ENCODE measurements at places on chromosomes 1 and 21.

DNA sequence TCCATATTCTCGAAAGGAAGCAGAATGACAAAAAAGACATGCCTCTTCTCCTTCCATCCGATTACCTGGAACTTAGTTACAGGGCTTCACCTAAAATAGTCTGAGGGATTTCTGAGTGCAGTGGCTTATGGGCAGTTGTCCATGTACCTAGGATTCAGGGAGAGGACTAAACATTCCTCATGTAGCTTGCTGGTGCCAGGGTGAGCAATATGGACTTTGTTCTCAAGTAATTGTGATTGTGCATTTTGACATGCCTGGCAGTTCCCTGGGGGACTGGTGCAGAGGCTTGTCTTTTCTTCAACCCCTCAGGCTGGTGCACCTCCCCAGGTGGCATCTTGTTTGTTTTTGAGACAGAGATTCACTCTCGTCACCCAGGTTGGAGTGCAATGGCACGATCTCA, 6.1 kb upstream of the PSEN2 start:
- no peak for DNase-seq

GRCh38 chr1:230861970-230862595, 6.2 kb downstream of the C1orf198 start:
- DNase-seq = no peak

DNA sequence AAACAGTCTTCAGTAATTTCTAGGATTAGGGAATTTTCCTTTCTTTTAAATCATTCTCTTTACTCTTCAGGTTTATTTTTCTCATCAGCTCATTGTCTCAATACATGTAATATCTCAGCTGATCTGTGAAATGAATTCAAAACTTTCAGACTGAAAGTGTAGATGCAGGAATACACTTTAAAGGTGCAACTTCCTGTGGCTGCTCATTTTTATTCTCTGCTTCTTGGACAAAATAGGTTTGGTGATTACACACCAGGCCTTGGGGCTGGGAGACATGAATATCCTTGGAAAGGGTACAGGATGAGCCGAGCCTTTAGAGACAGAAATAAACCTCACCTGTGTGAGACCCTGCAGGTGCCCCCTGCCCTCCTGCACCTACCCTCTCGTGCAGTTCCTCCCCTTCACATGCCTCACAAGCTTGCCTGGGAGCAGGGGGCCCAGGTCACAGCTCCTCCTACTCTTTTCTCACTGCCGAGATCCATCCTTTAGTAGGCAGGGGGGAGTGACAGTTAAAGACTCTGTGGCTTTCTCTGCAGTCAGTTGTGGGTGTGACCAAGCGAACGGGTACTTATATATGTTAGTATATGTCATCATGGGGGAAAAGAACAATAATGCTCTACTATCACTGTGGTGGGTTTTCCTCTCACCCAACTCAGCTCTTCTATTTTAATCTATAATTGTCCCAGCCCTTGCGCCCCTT, 23.6 kb downstream of the XCL2 start:
- DNase-seq = no peak

- no peak for DNase-seq
Observed at GRCh38 chr1:205917466-205918238, 25.6 kb downstream of the SLC26A9 start.

DNA sequence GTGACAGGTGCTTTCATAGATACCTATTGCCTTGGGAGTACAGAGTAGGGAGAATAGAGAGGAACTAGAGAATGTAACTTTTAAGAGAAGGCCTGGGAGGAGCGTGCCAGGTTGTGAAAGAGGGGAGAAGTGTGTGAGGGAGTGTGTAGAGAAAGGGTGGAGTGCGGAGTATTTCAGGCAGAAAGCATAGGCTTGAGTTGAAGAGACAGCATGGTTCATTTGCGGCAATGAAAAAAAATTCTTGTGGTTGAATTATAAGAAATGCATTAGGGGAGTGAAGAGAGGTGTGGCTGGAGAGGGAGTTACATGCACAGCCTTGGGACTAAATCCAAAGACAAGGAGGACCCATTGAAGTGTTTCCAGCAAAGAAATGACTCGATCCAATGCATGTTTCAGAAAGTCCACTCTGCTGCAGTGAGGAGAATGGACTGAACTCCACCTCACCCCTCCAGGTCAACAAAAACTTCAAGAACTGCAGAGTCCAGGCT, 81.7 kb upstream of the ADAM30 start:
- no peak for DNase-seq

DNA sequence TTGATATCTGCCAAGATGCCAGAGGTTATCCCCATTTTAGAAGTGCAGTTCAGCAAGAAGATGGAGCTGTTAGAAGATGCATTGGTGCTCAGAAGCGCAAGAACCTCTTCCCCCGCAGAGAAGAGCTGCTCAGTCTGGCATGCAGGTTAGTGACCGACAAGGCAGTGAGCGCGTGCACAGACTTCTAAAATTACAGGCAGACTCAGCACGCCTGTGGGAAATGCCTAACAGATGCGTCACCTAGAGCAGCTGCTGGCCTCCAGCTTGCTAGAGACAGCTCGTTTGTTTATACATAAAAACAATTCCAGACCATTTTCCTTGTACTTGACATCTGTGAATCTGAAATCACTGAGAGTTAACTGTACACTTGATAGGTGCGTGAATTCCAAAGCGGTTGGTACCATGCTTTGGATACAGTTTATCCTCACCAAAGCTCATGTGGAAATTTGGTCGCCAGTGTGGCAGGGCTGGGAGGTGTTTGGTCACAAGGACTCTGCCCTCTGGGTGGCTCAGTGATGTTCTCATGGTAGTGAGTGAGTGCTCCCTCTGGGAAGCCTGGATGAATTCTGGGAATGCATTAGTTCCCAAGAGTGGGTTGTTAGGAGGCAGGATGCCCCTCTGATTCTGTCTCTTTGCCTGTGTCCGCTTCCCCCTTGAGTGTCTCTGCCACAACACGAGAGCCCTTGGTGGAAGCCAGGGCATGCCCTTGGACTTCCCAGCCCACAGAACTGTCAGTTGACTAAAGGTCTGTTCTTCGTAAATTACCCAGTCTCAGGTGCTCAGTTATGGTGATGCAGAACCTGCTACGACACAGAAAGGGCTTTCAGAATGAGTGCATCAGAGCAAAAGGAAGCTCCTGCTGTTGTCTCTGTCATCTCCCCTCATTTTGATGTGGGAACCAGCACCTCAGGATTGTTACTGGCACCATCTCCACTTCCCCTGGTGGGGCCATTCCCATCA, 24.4 kb downstream of the SNAP47 start:
- no peak for DNase-seq

DNA sequence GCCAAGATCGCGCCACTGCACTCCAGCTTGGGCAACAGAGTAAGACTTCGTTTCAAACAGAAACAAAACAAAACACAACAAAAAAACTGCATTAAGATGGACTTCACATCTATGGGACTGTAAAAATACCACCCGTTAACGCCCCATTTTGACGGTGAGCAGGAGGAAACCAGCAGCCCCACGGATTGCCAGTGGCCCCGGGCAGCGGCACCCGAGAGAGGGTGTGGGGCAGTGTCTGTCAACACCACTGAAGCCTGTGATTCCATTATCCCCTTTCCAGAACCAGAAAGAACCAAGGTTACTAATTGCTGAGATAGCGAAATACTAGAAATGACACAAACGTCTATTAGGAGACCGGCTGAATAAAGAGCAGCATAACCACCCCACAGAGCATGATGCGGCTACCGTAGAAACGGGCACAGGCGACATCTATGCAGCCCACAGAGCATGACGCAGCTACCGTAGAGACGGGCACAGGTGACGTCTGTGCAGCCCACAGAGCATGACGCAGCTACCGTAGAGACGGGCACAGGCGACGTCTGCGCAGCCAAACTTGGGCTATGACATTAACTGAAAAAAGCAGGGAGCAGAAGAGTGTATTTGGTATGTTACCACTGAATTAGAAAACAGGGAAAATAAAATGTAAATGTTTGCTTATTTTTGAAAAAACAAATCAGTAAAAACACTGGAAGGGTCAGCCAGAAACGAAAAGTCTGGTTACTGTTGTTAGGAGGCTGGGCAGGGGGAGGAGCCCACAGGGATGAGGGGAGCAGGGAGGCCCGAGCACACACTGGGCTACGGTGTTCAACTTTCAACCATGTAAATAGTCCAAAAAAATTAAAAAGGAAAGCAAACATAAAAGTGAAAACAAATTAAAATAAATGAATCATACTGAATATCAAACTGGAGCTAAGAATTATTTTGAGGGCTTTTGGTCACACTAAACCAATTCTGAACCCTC, 96.5 kb downstream of the NPHP4 start:
- no peak for DNase-seq

GRCh38 chr1:82323144-82323841, 522.6 kb downstream of the ADGRL2 start:
- DNase-seq = no peak

DNA sequence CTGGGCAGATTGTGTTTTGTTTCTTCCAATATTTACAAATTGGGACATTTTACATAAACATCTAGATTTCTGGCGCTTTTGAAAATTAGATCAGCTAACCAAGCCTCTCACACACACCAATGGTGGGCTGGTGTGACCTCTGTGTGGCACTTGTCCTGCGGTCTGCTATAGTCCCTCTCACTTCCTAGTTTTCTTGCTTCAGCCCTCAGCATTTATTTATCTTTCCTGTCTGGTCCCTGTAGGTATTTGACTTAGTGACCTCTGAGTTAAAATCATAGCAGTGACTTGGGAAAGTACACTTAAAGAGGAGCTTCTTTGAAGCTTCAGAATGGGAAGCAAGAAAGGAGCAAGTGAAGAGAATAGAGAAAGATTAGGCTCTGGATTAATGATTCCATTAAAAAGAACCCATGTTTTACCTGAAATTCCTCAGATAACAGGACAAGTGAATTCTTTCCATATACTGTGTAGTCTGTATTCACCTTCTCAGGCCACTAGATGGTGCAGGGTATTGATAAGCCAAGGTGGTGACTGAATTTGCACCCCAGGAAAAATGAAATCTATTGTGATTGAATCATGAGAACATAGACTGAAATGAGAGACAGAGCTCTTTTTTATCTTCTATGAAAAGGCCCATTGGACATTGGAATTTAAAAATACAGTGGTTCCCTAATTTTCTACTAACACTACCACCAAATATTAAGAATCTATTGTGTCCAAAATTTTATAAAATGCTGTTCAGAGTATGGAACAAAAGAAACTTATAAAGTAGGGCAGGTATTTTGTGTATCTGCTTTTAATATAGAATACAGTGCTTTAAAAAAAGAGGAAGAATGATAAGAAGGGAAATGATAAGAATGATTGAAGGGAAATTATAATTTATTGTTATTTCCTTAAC, 7.1 kb upstream of the DIPK1A start:
- no peak for DNase-seq

DNA sequence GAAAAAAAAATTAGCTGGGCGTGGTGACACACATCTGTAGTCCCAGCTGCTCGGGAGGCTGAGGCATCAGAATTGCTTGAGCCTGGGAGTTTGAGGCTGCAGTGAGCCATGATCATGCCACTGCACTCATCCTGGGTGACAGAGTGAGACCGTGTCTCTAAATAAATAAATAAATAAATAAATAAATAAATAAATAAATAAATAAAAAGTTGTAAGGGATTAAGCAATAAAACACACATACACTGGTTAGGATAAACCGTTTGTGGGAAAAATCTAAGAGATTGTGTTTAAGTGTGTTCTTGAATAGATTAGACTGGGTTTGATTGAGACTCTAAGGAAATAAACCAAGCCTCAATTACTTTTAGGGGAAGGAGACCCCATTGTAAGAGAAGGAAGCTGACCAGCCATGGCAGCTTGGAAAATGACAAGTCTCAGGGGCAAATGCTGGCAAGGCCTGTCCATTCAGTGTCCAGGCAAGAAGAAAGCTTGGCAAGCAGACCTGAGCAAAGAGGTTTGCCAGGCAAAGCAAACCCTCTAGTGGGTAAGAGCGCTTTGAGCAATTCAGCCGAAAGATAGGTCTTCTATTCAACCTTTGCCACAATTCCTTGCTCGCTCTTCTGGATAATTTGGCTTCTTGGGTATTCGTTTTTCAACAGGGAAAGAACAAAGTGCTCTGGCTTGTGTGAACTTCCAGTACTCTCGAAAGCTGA, 106.9 kb upstream of the SERBP1 start:
- peak; percentile 31 for DNase-seq

- no peak for DNase-seq
Observed at GRCh38 chr1:186884251-186884650, 55.5 kb downstream of the PLA2G4A start.

- DNase-seq = no peak
Observed at GRCh38 chr1:202942426-202942825, 15.4 kb upstream of the KLHL12 start.

DNA sequence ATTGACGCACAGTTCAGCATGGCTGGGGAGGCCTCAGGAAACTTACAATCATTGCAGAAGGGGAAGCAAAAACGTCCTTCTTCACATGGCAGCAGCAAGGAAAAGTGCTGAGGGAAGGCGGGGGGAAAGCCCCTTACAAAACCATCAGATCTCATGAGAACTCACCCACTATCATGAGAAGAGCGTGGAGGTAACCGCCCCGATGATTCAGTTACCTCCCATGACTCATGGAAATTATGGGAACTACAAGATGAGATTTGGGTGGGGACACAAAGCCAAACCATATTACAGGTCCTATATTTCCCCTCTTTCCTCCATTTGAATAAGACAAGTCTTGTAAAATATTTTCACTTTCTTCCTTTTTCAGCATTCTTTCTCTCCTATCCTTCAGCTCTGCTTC, 7.7 kb upstream of the TTLL7 start:
- no peak for DNase-seq

Data from spinal cord (tissue), 10 donors.